ENCODE measurements at places on chromosomes 12 and 14. TPM values are rescaled to one million over a fixed set of nuclear protein-coding genes. Genes with fewer than 3 reads are reported as not detected.
A peak's percentile ranks its signal among the peaks of the same experiment; 100 is the strongest.

ZNF705A gene
- total RNA-seq = not detected

DNA sequence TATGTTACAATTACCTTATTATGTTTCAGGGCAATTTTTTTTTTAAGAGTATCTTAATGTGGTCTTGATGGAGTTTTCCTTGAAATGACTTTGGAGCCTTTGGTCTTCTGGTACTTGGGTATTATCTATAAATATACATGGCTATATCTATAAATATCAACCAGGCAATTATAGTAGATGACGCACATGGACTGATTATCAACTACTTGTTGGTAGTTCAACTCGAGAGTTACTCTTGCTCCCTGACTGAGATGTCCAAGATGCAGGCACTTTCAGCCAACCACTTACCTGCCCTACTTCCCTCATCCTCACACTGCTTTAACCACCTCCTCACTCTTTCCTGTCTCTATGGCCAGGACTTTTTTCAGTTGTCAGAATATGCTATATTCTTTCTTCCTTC is 85.4 kb downstream of the NTN4 start:
- no peak for DNase-seq

- DNase-seq = no peak
Measured at GRCh38 chr14:104882325-104882973, 17.4 kb downstream of the CEP170B start.

DNA sequence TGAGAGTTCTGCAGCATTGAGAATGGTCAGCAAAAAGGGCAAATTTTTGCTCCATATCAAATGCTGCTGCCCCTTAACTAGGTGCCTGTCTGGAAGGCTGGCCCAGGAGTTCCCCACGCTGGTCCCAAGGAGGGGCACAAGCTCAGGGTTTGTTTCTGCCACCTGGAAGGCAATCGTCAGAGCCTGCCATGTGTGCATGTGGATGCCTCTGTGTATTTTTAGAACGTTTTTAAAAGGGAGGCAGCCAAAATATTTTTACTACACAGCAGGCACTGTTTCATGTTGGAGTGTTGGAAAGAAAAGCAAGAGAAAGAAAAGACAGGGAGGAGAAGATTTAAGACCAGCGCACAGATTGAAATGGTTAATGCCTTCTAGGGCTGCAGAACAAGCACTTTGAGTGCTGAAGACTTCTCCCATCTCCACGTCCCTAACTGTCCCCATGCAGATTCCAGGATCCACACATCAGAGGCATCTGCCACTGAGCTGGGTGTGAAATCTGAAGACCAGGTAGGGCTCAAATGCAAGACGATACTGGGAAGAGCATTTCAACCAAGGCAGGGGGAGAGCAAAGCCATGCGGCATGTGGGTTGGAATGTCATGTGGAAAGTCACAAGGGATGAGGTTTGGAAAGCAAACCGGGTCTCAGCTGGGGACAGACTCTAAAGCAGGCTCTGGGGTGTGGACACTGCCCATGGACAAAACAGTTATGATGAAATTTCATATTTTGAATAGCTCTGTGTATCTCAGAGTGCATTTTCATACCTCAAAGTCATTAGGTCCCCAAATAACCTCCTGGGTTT is 557.2 kb downstream of the BCL11B start:
- peak; percentile 55 for DNase-seq

KIF5A gene
- 0.82 TPM for total RNA-seq

ASCL1 gene
- not detected for total RNA-seq
